NCI-H446 (cell line): ENCODE measurements at places on chromosomes 13 and 19.
A peak's percentile ranks its signal among the peaks of the same experiment; 100 is the strongest.

GRCh38 chr13:103055166-103055565 lies 11.1 kb downstream of the SLC10A2 start:
- DNase-seq = no peak

DNA sequence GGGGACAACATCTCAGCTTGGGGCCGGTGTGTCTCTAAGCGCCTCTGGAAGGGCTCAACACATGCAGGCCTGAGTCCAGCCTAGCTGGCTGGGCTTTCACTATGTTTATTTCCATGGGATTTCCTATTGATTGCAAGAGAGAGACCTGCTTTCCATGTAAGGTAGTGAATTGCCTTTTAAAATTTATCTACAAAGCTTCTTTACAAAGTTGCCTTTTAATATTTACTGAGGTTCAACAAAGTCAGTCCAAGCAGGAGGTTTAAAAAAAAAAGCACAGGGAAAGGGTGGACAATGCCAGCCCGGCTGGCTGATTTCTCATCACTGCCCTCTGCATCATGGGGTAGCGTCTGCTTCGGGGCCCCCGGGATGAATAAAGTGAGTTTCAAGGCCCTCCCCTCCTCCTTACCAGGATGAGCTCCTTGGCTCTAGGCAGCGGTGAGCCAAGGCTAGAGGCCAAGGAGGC lies 15.8 kb downstream of the TLE2 start:
- DNase-seq = no peak

- DNase-seq = no peak
Observed at GRCh38 chr19:3521104-3521445, 15.0 kb downstream of the FZR1 start.

DNA sequence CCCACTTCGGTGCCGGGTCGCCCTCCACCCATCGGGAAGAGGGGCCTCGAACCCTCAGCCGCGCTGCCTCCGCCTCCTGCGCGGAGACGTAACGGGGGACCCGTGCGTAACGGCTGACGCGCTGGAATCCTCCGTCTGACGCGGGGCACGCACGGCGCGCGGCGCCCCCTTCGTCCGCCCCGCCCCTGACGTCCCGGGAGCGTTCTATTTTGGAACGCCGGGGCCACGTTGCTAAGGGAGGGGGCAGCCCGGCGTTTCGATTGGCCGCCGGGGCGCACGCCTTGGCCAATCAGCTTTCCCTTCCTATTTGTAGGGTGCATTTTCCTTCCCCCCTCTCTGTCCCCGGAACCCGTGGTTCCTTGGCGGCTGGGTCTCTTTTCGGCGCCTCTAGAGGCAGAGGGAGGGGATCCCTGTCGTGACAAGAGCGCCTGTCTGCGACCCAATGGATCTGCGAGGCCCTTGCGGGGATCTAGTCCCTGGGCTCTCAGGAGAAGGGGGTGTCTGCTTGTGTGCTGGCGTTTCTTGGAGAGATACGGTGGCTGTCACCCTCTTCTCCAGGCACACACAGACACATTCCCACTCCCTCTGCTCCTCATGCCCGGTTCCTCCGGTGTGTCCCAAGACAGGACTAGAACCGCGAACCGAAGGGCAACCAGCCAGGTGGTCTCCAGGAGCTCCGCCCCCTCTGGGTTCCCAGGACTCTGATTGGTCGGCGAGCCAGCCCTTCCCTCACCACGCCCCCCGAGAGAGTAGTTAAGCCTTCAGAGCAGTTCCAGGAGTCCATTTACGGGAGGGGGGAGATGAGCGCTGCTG lies 1.5 kb downstream of the FOSB start:
- peak; percentile 92 for DNase-seq

DNA sequence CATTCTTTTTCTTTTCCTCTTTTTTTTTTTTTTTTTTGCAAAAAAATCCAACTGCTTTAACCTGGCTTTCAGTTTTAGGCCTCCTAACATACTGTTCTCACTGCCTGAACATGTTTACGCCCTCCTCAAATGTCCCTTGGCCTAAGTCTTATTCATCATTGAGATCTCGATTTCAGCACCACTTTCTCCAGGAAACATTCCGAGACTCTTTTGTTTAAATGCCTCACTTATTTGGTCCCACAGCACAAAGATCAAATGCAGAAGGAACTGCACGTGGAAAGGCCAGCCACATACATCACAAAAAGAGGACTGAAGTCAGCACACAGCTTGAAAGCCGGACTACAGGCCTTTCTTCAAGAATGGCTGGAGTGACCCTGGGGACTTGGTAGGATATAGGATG lies 79.2 kb upstream of the POMP start:
- no peak for DNase-seq

GRCh38 chr19:44788971-44789370 lies 11.3 kb downstream of the CBLC start:
- no peak for DNase-seq
